ENCODE measurements at places on chromosomes 1 and 21.

GRCh38 chr1:53408013-53408754, 51.0 kb upstream of the DMRTB1 start:
- peak; percentile 65 for DNase-seq

GRCh38 chr1:233897325-233898162, 6.9 kb upstream of the SLC35F3 start:
- no peak for DNase-seq

DNA sequence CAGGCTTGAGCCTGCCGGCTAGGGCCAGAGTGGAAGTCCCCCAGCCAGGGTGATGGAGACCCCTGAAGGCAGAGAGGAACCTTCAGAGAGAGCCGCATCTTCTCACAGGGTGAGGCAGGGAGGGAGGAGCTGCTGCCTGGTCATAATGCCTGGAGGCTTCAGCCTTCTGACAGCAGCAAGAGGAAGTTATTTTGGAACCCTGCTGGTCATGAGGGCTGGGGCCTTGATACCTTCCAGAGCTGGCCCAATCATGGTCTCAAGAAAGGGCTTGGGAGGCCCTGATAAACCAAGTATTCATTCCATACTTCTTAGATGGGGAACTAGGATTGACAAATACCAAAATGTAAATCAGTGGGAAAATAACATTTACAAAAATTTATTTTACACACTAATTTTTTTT, 26.6 kb upstream of the MPZL1 start:
- no peak for DNase-seq

DNA sequence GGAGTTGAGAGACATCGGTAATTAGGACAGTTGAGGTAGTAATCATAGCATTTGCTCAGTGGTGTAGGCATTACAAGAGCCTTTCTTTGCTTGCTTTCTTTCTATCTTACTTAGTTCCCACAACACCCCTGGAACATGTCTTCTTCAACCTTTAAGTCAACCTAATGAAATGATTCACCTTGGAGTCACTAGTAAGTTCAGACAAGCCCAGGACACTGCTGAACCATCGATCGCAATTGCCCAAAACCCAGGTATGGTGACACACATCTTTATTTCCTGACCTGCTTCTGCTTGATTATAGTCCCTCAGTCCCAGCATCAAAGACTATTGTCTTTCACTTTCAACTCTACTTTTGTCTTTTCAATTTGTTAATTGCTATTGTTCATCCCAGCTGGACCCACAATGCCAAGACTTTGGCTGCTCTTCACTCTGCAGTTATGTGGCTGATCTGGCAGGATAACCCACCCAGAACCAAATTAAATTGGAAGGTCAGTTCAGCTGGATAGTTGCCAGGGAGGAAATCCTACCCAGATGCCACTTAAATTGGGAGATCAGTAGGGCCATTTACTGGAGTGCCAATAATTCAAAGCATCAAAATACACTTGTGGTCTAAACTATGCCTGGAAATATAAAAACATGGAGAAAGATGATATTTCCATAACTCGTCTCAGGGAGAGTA, 272.9 kb downstream of the RWDD3 start:
- no peak for DNase-seq

- DNase-seq: no peak
Observed at GRCh38 chr21:34567604-34568155, 47.2 kb downstream of the RCAN1 start.

- DNase-seq: no peak
Observed at GRCh38 chr1:90291431-90292216, 296.7 kb downstream of the ZNF326 start.

DNA sequence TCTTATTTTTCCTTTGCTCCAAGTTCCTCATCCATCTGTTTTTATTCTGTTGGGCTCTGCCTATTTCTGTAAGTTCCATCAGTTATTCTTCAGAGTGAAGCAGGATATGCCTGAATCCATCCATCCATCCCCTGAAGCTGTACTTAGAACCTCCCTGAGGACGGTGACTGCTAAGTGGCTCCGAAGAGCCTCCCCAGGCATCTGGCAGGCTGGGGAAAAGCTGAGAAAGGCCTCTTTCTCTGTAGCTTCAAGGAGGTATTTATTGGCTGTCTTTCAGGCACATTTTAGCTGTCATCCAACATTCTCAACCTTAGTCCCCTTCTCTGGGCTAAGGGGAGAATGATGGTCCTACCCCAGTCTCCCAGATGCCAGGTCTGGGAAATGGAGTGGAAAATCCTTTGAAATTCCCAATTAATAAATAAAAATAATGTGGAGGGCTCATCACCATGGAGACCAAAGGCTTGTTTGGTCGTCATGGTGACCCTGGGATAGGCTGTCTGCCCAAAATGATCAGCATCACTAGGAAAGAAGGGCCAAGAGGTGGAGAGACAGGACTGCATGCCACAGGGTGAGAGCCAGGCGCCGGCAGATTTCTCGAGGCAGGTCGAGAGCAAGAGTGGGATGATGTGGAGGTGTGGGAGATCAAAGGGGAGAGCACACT, 82.0 kb downstream of the UBIAD1 start:
- no peak for DNase-seq

DNA sequence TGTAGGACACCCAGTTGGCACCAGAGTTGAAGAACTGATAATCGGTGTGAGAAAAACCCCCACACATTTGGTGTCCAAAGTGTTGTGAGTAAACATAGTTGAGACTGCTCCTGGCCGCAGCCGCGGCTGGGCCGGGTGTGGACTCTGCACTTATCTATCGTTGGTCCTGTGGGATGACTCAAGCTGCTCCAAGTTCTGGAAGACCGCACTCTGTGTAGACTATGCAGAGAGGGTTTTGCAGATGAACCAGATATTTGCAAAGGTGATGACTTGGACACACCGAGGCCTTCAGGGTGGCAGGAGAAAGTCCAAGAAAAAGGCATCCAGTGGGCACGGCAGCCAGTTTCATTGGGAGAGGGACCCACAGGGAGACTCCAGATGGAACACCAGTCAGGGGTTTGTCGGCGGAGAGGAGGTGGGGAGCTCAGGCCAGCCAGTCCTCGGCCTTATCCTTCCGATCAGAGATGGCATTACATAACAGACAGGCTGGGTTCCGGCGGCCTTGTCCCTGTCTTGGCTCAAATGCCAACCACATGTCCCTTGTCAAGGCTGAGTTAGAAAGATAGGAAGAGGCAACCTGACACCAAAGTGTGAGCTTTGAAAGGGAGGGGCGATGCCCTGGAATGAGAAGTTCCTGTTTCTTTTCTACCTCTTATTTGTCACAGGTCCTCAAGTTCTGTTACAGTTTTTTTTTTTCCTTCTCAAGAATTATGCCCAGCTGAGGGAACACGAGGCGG, 21.1 kb downstream of the C2CD2 start:
- DNase-seq: peak; percentile 70

DNA sequence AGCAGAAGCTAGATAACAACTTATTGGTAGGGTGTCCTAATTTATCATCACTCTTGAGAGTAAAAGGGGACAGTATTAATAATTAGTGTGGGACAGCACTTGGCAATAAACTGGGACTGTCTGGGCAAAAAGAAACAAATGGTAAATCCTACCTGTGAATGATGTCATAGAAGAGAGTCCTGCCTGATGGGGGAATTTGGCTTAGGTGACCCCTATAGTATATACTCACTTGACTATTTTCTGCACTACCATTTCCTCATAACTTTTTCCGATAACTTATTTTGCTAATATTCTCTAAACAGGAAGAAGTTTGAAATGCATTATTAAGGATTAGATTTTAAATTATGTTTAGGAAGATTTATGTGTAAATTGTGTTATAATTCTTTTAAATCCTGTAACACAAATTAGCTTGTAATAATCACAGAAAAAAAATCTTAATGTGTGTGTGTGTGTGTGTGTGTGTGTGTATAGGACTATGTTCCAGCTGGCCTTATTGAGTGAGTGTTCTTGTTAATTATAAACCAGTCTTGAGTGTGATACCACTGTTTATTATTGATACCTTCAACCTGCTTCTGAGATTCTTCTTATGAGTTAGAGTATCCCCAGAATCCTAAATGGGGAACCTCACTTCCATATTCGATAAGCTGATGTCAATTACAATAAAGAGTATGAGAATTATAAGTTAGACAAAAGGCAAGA, 144.2 kb upstream of the C1orf105 start:
- DNase-seq: no peak

- no peak for DNase-seq
Observed at GRCh38 chr1:219489636-219490035, 123.3 kb downstream of the ZC3H11B start.

DNA sequence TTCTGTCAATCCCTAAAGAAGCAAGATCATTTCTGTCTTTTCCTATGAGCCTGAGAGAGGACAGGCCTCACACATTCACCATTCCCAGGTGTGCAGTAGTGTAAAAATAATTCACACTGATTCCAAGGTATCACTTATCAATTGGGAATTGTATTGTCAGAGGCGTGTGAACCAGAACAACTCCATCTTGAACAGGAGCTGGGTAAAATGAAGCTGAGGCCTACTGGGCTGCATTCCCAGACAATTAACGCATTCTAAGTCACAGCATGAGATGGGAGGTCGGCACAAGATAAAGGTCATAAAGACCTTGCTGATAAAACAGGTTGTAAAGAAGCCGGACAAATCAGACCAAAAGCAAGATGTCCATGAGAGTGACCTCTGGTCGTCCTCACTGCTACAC, 239.2 kb downstream of the SMYD3 start:
- no peak for DNase-seq

DNA sequence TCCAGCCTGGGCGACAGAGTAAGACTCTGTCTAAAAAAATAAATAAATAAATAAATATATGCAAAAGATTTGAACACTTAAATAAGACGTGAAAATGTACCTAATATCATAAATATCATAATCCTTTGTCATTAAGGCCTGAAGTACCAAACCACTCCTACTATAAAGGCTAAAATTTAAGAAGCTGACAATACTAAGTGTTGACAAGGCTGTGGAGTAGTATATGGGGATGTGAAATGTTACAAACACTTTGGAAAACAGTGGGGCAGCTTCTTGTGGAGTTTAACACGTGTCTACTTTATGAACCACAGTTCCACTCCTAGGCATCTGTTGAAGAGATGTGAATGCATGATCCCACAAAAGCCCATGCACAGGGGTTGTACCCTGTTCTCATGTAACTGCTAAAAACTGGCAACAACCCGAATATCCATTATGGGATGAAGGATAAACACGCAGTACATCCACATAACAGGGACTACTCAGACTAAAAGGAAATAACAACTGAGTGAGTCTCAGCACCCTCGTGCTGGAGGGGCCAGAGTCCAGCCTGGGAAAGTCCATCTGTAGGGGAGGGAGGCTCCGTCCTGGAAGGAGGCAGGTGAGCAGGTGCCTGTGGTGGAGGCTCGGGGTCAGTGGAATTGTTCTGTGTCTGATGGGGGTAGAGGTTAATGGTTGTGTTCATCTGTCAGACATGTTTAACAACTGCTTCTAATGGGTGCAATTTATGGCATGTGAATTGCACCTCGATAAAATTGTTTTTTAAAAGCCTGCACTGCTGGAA, 6.7 kb upstream of the SLC19A1 start:
- DNase-seq: no peak

DNA sequence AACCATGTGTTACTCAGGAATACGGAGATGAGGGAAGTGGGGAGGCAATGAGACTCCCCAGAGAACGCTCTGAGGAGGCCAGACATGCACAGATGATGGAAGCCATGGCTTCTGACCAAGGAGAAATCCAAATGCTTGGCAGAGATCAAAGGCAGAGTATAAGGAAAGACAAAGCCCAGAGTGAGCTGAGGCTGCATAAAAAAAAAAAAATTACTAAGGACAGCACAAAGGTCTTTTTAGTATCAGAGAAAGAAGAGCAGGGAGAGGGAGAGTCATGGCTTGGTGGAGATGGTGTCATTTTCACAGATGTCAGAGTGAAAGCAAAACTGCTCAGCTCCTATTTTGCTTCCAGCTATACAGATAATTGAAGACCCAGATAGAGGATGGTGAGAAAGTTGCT, 8.1 kb upstream of the NCF2 start:
- no peak for DNase-seq

DNA sequence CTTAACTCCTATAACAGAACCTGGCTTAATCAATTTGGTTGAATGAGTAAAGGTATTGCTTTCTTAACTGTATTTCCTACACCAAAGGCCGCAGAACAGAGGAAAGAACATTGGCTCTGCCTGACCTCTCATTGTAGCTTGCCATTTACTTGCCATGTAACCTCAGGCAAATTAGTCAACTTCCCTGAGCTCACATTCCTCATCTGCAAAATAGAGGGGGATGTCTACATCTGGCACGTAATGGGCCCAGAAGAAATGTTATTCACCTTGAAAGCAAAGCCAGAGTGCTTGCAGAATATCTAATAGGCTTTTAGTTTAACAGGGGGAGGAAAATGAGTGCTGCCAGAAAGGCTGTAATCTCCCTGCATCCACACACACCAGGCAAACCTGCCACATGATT, 44.3 kb downstream of the LAMC2 start:
- peak; percentile 85 for DNase-seq

DNA sequence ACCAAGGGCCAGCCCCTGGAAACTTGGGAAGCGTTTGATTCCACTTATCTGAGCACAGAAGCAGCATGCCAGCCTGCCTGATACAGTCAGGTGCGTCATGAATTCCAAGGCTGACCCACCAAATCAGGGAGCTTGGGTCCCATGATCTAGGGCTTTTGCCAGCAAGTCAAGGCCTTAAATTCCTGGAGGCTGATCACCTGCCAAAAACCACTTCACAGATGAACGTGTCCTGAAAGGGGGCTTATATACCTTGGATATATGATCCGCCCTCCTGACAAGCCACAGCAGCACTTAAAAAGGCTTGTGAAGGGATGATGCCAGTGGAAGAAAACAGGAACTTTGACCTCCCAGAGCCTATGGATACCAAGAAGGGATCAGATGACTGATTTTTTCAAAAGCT, 24.0 kb upstream of the CLIC6 start:
- no peak for DNase-seq

- DNase-seq: no peak
Observed at GRCh38 chr21:44537930-44538911, 1.8 kb downstream of the KRTAP10-1 start.

DNA sequence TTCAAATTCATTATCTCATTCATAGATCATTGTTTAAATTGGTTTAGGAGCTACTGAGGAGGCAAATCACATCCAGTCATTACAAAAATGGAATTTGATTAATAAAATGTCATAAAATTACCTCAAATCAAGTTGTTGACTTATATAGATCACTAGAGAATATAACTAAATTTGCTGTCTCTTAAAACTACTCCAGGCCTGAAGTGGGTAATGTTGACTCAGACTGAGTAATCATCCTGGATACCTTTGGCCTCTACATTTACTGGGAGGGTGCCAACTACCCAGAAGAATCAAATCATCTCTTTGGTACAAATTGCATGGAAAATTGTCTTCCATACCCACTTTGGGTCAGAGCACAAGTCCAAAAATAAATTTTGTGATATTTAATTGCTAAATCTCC, 191.2 kb upstream of the GREM2 start:
- peak; percentile 87 for DNase-seq

GRCh38 chr1:172469717-172470116, 25.8 kb upstream of the PIGC start:
- no peak for DNase-seq
